ENCODE measurements at places on chromosomes 3 and 15.

- peak; percentile 60 for DNase-seq
Measured at GRCh38 chr3:45994419-45995235, 997 bp downstream of the FYCO1 start.

DNA sequence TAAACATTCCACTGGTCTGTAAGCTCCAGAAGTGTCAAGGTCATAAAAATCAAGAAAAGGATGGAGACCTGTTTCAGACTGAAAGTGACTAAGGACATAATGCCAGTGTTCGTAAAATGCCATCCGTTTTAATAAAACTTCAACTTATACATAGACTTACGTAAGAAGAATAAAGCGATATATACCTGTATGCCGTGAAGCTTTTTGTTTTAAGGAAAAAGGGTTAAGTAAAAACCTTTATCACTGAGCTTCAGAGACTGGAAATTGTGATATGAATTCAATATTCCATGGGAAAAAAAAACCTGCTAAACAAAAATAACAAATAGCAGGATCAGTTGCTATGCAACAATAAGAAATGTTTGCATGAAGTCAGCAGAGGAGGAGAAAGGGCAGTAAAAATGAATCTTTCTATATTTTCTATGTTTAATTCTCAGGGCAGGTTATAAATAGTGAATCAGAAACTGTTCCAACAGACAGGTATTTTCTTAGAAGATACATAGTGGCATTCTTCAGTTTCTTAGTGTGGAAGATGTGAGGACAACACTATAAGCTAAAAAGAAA is 42.5 kb downstream of the CHSY1 start:
- DNase-seq, result no peak

DNA sequence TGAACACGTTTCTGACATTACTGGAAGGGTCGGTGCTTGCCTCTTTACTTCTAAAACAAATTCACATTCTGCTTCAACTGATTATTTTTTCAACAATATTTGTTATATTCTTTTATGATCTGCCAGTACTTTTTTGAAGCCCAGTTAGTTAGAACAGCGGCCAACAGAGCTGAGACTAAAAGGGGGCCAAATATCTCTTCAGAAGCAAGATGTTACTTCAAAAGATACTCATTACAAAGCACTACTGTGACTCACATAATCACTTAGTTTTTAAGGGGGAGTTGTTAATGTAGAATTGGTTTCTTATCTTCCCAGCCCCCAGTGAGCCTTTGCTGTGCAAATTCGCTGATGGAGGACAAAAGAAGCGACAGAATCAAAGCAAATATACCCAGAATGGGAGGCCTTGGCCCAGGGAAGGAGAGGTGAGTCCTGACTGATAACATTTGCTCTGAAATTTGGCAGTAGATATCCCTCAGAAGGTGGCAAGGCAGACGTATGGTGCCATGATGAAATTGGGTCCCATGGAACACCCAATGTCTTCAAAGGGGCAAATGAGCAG is 587.8 kb downstream of the RBMS3 start:
- no peak for DNase-seq

DNA sequence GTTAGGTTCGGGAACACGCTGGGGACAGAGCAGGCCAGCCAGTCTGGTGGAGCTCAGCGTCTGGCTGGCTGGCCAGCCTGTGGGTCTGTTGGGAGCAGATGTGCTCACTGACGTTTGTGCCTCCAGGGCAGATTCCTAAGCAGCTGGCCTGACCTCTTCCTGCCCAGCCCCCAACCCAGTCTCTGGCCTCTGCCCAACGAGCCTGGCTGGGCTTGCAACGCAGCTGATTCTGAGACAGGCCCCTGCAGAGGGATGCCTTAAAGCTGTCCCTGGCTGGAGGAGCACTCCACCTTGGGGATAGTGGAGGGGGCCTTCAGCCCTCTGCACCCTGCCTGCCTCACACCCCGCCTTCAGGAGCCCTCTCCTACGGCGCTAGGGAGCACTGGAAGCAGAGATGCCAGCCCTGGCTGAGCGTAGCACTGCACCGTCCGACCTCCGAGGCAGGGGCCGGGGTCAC is 46.0 kb downstream of the KLF13 start:
- DNase-seq, result no peak

DNA sequence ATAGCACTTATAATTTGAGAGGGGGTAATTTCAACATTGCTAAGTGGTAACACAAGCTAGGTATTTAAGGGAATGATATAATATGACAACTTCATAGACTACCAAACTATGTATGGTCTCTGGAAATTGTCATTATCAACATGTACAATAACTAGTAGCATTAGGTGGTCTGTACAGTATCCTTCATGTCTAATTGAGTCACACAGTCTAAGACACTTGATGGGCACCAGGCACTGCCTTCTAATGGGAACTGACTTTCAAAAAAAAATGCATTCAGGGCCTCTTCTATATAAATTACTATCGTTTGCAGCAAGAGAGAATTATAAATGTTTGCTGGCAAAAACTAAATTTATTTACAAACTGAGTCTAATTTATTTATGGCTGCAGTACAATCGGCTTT is 271.8 kb downstream of the MECOM start:
- DNase-seq, result no peak

DNA sequence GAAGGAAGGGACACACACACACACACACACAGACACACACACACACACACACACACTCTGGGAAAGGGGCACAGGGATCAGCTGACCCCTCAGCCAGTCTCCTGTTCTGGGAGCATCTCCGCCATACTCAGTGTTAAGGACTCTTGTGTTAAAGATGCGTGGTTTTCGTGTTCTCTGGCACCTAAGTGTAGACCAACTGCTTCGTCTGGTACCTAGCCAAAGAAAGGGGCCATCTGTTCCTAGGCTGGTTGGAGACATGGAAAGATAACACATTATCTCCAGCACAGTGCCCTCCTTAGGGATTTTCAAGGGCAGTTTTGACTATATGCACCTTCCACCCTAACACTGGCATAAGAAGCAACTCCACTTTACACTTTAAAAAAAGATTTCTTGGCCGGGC is 65.1 kb downstream of the EPHB1 start:
- no peak for DNase-seq

DNA sequence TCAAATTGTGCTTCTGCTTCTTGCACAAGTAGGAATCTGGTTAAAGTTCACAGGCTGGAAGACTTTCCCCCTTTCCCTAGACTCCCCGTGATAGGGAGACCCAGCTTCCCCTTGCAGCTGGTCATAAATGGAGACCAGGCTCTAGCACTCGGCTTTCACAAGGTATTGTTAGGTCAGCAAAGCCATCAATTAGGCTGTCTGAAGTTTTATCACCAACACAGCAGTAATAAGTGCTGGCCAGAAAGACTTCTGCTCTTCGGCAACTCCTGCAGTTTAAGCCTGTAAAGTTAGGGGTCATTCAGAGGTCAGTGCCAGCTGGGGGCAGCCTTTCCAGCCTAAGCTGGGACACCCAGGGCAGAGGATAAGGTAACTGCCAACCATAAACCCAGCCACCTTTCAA is 203.4 kb downstream of the MEIS2 start:
- DNase-seq, result no peak

DNA sequence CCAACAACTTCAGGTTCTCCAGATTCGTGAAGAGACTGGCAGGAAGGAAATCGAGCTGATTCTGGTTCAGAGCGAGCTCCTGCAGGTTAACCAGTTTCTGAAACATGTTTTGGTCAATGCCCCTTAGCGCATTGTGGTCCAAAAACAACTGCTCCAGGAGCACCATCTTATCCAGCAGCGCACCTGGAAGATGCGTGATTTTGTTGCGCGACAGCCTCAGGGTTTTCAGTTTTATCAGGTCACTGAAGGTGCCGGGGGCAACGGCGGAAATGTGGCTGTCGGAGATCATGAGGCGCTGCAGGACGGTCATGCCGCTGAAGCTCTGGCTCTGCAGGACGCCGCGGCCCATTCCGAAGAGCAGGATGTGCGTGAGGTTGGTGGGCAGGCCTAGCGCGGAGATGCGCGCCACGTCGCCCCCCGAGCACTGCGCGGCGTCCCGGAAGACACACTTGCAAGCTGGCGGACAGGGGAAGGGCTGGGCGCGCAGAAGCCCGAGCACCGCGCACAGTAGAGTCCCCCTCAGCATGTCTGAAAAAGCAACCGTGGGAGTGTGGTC is 1.2 kb downstream of the GP5 start:
- DNase-seq, result peak; percentile 21

DNA sequence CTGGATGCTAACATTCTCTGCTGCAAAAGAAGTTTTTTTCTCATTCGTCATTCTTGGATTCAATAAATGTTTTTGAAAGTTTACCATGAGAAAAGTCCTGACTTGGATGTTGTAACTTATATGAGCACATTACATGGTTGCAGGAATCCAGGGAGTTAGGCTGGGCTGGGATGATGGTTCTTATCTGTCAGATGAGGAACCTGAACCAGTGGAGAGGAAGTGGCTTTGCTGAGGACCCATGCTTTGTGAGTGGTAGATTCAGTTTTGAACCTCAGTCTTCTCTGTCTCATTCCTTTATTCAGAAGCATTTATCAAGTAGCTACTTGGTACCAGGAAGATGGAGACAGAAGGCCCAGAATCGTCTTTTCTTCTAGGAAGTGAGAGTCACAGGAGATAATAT is 3.7 kb upstream of the GASK1A start:
- no peak for DNase-seq

GRCh38 chr15:31171731-31172130 is 70.2 kb upstream of the TRPM1 start:
- DNase-seq, result no peak

- no peak for DNase-seq
Measured at GRCh38 chr15:100683434-100683833, 81.0 kb downstream of the ASB7 start.

DNA sequence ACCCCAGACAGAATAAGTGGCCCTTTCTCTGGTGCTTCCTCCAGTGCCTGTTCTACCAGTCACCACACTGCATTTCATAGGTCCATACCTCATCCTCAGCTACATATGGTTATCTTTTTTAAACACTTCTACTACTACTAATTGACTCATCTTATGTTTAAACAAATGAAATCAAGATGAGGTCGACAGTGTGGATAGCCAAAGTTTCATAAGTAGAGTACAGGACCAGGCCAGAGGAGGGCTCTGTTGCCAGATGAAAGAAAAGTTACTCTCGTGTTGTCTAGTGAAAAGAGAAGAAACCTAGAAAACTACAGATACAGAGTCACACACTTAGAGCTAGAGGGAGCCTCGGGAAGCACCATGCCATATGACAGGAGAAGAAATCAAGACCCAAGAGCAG is 296.1 kb downstream of the VPS13C start:
- no peak for DNase-seq

GRCh38 chr3:73624821-73625665 is at the start of gene PDZRN3:
Gene PDZRN3, minus strand, starts transcription at chr3:73624941.
- DNase-seq, result no peak

- DNase-seq, result no peak
Measured at GRCh38 chr3:145124900-145125678, 1035.9 kb downstream of the PLOD2 start.

- DNase-seq, result peak; percentile 19
Measured at GRCh38 chr3:16515885-16516420, 2.5 kb upstream of the RFTN1 start.

DNA sequence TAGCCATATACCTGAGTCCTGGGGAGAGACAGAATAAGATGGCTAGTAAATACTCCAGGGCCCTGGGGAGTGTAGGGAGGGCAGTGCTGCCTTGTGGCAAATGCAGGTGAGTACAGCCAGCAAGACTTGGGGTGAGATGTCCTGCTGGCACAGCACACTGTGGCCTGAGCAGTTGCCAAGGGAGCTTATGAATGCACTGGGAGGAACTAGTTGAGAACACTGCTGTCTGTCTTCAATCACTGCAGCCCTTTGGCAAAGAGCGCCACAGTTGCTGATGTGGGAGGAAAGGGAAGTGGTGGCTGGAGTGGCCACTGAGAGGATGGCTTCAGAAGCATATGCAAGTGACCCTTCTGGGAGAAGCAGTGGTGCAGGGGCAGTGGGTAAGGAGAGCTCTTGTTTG is 264.6 kb downstream of the RORA start:
- no peak for DNase-seq

DNA sequence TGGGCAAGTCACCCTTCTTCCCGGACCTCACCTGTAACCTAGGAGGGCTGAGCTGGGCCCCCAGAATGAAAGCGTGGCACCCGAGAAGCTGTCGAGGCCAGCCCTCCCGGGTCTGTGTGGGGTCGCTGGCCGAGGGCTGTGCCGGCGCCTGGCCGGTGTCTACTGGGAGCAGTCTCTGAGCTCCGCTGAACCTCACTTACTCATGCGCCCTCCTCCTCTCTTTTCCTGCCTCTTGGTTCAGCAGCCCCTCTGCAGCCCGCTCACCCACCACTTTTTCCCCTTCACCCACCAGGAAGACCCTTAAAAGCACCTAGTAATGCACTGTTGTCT is 419 bp downstream of the HYKK start:
- DNase-seq, result no peak

- DNase-seq, result no peak
Measured at GRCh38 chr3:133896002-133896761, 500 bp upstream of the RAB6B start.

- no peak for DNase-seq
Measured at GRCh38 chr3:140349938-140350337, 327.9 kb upstream of the TRIM42 start.

- peak; percentile 3 for DNase-seq
Measured at GRCh38 chr3:179348325-179349013, 960 bp downstream of the MFN1 start.

GRCh38 chr15:97189162-97189780 is 771.2 kb upstream of the ARRDC4 start:
- no peak for DNase-seq

DNA sequence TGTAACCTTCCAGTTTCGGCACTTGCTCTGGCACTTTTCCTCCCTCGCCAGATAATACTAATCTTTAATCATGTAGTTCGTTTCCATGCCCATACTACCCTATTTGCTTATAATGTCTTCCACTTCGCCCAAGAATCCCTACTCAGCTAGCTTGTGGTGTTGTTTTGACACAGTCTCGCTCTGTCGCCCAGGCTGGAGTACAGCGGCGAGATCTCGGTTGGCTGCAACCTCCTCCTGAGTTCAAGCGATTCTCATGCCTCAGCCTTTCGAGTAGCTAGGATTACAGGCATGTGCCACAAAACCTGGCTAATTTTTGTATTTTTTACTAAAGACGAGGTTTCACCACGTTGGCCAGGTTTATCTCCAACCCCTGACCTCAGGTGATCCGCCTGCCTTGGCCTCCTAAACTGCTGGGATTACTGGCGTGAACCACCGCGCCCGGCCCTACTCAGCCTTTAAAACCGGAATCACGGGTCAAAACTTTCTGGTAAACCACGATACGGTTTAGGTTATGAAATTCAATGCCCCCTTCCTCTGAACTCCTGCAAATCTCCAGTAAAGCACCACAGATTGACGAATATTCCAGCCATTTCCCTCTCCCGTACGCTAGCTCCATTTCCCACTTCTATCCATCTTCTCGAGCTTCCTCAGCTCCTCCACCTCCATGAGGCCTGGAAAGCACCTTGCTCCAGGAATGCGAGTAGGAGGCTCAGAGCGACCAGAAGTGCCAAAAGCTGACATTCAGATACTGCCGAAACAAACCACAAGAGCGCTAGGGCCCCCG is 878 bp upstream of the RAD51 start:
- DNase-seq, result no peak

DNA sequence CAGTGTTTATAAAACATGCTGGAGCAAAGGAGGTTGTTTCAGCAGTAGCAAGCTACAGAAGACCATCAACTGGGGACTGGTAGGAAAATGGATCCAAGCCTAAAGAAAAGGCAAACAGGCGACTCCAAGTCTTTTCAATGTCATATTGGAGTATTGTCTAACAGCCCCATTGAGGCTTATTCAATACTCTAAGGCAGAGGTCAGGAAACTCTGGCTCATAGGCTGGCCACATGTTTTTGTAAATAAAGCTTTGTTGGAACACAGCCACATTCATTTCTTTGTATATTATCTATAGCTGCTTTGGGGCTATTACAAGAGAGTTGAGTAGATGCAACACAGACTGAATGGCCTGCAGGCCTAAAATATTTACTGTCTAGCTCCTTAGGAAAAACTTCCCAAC is 77.5 kb downstream of the RPL22L1 start:
- no peak for DNase-seq

All from CD4-positive, alpha-beta T cell treated with Interleukin-2 at 100 ng/mL for 4 hours (primary cell).